Smooth muscle cell of the brain vasculature (primary cell): ENCODE measurements at places on chromosomes 7 and 10.

DNA sequence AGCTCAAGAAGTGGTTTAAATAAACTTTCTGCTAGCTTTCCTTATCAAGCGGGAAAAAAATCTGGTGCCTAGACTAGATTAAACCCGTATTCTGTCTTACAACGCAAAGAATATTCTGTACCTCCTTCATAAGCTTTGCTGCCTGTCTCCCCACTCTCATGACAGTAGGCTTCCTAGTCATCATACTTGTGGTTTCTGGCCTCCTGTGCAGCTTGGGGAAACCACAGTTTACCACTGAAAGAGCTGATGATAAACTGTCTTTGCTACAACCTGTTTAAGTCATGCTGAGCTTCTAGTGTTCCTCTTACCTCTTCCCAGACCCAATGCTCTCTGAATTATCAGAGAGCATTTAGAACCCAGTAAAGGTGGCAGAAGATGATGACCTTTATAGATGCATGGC is 55.0 kb downstream of the PODXL start:
- DNase-seq = no peak

- no peak for DNase-seq
Observed at GRCh38 chr10:12572281-12572680, 222.9 kb downstream of the CAMK1D start.

- DNase-seq = no peak
Observed at GRCh38 chr7:52897288-52897687, 138.1 kb upstream of the POM121L12 start.

- no peak for DNase-seq
Observed at GRCh38 chr7:130723784-130724183, 10.2 kb downstream of the KLF14 start.

DNA sequence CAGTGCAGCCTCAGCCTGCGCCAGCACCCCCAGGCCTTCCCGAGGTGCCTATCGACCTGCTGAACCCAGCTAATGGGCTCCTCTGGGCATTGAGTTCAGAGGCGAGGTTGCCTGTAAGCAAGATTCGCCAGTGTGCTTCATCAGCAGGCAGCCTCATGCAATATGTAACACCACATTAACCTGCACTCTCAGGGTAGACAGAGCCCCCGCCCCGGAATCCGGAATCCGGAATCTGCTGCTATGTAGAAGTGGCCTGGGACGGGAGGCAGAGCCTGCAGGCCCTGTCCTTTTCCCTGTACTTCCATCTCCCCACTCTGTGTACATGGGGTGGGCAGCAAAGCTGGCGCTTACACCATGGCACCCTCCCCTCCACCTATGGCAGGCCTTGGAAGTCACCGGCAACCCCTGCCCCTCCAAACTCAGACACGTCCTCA is 83.9 kb upstream of the RET start:
- no peak for DNase-seq
